ENCODE measurements at places on chromosomes 3 and 15.

DNA sequence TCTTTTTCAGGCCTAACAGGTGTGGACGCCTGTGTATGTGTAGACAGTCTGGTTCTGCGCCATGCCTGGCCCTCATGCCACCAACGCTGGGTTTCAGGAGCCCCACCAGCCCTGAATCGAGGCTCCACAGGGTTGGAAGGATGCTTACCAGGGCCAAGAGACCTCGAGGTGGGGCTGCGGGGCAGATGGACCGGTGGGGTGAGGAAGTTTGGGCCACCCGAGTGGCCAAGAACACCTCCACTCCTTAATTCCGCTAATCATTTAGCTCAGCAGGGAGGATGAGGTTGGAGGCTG lies 6.0 kb upstream of the ONECUT1 start:
- DNase-seq: no peak

- no peak for DNase-seq
Observed at GRCh38 chr3:41581700-41582099, 380.2 kb downstream of the ULK4 start.

DNA sequence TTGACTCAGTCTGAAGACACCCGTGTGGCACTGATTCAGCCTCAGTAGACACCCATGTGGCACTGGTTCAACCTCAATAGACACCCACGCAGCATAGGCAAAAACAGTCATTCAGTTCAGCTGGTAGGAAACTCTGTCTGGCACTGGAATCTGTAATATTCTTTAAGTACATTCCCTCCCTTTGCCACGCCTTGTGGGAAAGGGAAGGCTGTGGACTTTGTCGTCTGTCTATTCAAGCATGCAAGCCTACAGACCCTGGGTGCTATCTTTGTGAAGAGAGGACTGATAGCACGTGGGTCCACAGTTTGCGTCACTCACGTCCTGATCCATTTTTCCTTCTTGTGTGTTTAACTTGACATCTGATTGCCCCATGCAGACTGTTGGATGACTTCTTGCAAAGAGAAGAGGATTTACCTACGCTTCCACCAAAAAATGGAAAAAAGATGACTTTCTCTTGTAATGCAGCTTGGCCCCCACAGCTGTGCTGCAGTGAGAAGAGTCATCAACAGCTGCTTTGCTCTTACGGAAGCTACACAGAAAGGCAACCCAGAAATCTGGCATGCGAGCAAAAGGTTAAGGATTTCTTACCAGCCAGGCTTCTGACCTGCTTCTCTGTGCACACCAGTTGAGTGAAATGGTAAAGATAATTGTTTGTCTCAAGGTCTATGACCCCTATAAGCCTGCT lies 278.1 kb downstream of the ULK4 start:
- DNase-seq: no peak

DNA sequence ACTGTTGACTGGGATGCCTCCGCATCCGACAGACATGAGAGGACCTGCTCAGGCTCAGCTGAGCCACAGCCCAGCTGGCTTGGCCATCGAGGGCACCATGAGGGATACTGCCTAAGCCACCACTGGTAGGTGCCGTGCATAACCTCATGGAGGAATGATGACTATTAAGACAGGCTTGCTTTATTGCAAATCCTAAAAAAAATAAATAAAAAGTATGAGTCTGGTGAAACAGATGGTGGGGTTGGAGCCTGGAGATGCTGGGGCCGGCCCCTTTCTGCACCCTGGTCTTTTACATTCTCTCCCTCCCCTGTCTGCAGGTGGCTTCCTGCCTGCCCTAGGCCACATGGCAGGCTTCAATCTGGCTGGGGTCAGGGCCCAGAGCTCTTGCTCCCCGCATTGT lies 24.0 kb upstream of the RAD18 start:
- DNase-seq: no peak

GRCh38 chr3:129522953-129523352 lies 5.5 kb upstream of the RHO start:
- DNase-seq: no peak

- peak; percentile 11 for DNase-seq
Observed at GRCh38 chr3:123535580-123535979, 49.3 kb downstream of the HACD2 start.

- DNase-seq: no peak
Observed at GRCh38 chr15:36691579-36692357, 112.3 kb downstream of the CDIN1 start.

DNA sequence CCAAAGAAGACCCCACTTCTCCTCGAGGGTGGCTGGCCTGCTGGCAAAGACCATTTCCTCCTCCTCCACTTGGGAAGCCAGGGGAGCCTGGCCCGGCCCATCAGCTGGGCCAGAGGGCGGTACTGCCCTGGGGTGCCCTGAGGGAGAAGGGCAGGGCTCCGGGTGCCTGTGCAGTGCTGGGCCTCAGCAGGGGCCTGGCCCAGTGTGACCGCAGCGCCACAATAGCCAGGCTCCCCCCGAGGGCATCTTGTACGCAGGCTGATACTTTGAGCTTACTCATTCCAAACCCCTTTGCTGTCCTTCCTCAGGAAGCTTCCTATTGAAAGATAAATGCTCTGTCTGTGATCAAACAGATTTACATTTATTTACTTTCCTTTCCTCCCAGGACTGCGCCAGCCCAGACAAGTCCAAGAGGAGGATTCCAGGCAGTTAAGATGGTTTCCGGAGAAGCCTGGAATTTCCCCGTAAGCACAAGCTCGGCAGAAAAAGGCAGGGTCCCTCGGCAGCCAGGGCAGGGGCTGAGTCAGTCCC lies 240.1 kb downstream of the XXYLT1 start:
- no peak for DNase-seq

DNA sequence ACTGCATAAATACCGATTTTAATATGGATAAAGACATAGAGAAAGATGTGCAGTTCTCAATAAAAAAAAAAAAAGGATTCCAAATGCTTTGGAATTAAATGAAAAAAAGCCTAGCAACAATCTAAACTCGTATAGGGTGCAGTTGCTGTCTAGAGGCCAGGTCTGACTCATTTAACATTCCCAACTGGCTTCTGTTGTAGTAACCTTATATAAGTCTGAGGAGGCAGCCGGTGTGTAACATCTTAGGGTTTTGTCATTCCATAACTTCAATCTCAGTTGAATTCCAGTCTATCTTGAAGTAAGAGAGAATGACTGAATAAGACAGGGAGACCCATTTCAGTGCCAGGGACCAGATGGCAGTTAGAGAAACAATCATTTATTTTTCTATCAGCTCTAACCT lies 6.5 kb downstream of the PDCD10 start:
- peak; percentile 11 for DNase-seq

Data from astrocyte of the cerebellum (primary cell).